ENCODE measurements at places on chromosomes 1 and 21.

- DNase-seq: no peak
These were observed 37.5 kb downstream of the S100B start for GRCh38 chr21:46567348-46567747.

GRCh38 chr1:52413410-52413989 lies 9.1 kb downstream of the PRPF38A start:
- no peak for DNase-seq

DNA sequence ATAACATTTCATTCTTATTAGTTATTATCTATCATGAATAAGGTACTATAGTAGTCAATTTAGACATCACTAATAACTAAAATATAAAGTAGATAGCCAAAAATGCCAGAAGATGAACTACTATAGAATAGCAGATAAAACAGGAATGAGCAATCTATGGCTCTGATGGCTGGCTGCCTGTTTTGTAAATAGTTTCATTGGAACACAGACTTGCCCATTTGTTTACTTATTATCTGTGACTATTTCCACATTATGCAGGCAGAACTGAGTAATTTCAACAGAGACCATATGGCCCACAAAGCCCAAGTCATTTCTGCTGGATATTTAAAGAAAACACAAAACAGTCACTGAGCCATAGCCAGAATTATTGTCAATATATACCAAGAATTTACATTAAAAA lies 222.1 kb downstream of the COL24A1 start:
- no peak for DNase-seq

GRCh38 chr1:24717887-24718650 lies 27.2 kb upstream of the CLIC4 start:
- DNase-seq: no peak

GRCh38 chr1:2098301-2098698 lies 48.1 kb downstream of the PRKCZ start:
- DNase-seq: no peak

- DNase-seq: peak; percentile 73
These were observed 3.5 kb downstream of the HHAT start for GRCh38 chr1:210332233-210332632.

GRCh38 chr1:237042526-237042891 lies 525 bp downstream of the RYR2 start:
- DNase-seq: no peak

- no peak for DNase-seq
These were observed 1067.9 kb downstream of the BRINP3 start for GRCh38 chr1:189409774-189410173.

DNA sequence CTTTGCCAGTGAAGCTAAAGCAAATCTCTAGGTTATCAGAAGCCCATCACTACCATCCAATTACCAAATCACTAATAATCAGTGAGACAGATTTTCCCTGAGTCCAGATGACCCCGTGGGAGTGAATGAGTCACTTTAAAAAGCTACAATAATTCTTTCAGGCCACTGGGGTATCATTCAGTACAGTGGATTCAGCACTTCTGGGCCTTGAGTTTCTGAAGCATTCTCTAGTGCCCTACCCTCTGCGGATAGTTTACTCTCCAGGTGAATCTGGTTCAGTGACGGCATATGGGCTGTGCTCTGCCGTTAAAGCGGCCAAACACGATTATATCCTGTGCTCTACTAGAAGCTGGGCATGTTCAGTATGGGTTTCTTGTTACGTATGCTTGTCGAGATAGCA lies 26.1 kb downstream of the NR5A2 start:
- no peak for DNase-seq

DNA sequence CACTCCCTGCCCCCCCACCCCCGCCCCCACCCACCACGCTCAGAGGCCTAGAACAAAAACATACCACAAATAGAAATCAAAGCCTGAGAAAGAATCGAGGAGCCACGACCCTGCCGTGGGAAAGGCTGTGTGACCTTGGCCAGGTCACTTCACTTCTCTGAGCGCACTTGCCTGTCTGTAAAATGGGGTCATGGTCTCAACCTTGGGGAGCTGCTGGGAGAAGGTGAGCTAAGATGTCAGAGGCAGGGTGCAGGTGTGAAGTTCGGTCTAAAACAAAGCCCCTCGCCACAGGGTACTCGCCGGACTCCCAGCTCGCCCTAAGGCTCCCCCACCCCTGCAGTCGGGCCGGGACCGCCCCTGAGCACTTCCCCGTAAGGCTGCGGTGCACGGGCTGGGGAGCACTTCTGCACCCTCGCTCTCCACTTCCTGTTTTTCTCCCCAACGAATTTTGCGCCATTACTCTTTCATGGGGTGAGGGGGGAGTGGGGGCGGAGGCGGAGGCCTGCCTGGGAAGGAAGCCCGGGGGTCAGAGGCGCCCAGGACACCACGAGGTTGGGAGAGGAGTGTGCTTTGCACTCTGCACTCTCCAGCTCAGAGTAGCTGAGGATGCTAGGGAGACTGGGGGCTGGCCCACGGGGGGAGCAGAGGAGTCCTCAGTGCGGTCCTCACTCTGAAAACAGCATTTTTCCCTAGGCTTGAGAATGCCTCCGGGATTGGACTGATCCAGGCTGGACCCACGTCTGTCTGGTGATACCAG lies 21.9 kb upstream of the PIK3CD start:
- DNase-seq: peak; percentile 74

- DNase-seq: no peak
These were observed 128.2 kb downstream of the LBR start for GRCh38 chr1:225299624-225300023.

- no peak for DNase-seq
These were observed 3.8 kb downstream of the PCNT start for GRCh38 chr21:46327711-46328110.

DNA sequence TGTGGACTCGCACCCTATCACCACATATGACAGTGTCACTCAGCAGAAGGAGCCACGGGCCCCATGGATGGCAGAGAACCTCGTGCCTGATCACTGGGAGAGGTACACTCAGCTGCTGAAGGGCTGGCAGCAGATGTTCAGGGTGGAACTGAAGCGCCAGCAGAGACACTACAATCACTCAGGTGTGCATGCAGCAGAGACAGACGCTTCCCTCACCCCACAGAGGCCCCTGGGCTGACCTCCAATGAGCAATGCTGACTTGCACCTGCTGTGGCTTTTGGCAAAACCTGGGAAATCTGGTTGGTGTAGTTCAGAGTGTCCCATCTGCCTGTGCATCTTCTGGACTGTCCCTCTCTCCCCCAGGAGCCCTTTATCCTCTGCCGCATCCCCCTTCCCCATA lies 51.9 kb downstream of the KIAA1614 start:
- no peak for DNase-seq

DNA sequence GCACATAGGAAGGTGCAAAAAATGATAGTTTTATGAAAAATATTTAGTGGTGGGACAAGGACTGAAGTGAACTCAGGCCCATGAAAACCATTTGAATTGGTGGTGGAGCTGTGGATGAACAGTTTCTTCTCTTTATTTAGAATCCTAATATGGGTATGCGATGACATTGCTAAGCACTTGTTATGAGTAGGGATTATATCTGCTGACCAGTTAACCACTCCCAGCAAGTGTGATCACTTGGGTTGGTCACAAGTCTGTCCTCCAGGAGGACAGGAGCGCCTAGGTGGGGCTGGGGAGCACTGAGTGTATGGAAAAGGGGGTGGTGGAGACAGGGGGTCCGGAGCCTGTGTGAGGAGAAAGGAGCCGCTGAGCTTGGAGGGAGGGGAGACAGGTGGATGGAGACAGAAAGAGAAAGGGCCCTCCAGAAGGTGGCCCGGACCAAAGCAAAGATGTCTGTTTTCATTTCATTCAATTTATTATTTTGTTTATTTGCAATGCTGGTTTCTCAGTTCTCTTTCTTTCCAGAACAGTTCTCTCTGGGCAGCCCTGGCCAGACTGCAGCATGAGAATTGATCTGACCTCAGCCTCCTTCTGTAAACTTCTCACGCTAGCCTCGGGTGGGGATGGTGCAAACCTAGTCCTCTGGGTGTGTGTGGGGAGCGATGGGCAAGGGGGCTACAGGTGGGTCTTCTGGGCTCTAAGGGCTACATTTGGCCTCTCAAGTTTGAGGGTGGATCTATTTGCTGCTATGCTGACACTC lies 9.9 kb upstream of the ZSCAN20 start:
- DNase-seq: no peak

DNA sequence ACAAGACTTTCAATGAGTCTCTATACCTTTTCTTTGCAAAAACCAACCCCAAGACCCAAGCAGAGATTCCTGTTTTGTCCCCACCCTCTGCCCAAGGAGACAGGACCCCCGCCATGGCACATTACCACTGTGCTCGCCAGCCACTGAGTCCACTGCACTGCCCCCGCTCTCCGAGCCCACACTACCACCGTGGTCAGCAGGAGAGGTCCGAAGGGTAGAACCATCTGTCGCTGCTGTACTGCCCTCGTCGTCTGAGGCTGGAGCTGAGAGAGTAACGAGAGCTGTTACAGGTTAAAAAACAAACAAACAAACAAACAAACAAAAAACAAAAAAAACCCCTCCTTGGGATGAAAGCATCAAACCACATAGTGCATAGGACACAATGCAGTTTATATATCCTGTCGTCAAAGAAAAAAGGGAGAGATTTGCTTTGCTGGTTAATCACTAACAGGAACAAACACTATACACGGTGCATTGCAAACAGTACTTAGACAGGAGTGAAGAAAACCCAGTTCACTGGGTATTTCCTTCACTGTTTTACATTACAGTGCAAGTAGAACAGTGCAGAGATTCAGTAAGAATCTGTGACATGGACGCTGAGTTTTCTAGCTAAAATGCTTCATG lies 71.0 kb downstream of the UBR4 start:
- DNase-seq: no peak

DNA sequence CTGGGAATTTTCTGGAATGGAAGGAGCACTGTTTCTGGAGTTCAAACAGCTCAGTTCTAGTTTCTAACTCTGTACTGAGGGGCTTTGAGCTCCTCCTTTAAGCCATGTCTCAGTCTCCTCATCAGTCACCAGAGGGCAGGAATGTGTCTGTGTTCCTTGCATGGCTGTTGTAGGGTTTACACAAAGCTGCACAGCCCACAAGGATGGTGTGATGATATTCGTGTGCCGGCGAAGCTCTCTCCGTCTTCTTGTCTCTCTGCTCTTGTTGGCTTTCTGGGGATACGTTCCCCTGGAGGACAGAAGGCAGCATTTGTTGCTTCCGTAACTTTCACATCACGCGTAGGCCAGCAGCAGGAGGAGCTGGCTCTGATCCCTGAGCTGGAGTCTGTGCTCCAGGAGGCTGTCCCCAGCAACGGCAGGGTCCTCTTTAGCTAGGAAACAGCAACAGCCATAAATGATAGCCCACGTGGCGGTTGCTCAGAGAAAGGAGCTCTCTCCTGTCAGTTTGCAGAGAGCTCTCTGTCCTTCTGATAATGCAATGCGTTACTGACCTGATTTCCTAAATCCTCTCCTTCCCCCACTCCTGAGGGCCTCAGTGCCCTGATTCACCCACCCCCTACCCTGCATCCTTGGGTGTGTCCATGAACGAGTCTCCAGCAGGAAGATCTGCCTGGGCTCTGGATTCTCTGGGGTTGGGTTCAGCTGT lies 189.2 kb upstream of the VAMP3 start:
- DNase-seq: no peak

DNA sequence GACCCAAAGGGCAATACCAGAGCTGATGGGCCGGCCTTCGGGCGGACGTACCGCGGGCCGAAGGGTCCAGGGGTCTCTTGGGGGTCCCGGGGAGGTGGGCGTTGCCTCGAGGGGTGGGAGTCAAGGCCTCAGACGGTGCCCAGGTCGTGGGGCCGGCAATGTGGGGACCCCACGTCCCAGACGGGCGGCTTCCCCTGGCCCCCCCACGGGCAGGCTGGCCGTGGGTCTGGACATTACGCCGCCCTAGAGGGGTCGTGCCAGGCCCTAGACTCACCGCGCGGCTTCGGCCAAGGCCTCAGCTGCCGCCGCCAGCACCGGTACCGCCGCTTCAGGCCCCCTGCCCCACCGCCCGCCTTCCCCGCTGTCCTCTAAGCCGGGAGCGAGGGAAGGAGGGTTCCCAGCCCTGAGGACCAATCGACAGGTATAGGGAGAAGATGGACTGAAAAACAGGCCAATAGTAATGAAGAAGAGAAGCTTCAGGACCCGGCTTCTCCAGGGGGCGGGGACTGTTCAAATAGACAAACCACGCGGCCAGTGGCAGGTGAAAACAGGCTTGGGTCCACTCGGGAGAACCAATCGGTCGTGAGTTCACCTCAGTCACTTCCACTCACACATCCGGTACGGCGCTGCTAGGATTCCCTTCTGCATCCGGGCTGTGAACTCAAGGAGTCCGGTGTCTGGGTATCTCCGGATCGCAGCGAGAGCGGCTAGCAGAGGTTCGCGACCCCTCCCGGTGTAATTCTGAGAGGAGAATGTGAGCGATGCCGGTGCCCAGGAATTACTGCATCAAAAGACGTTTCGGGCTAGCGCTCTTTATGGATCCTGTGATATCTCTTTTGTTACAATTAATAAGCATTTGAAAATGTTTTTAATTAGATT lies at the start of gene MTOR:
MTOR (minus strand) TSS at position 381 of the 879 bp plus-strand sequence. CDS start 3,142 bp downstream, outside the sequence.
- peak; percentile 99 for DNase-seq

- no peak for DNase-seq
These were observed 541.3 kb downstream of the DPYD start for GRCh38 chr1:97379387-97380075.

DNA sequence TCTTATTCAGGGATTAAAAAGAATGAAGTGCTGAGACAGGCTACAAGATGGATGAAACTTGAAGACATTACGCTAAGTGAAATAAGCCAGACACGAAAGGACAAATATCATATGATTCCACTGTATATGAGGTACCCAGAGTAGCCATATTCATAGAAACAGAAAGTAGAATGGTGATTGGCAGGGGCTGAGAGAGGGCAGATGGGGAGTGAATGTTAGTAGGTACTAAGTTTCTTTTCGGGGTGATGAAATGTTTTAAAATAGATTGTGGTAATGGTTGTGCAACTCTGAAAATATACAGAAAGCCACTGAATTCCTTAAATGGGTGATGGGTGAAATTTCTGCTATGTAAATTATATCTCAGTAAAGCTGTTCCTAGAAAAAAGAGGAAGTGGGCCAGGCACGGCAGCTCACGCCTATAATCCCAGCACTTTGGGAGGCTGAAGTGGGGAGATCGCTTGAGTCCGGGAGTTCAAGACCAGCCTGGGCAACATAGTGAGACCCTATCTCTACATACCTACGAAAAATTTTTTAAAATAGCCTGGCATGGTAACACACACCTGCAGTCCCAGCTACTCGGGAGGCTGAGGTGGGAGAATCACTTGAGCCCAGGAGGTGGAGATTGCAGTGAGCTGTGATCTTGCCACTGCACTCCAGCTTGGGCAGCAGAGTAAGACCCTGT lies 15.9 kb downstream of the SLC27A3 start:
- DNase-seq: no peak

- no peak for DNase-seq
These were observed 4.3 kb upstream of the LRP8 start for GRCh38 chr1:53332186-53332564.

DNA sequence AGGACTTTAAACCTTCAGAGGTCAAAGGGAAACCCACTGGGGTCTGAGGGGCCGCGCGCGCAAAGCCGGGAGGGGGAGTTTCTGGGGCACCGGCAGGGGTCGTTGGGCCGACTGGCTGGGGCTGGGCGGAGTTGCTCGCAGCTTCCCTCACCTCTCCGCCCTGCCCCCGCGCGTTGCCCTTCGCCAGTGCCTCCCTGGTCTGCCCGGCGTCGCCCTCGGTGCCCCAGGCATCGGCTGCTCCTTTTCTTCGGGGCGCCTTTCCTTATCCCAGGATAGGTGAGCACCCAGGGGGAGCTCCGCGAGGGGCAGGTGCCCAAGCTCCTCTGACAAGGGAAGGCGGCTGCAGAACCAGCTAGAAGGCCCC lies 390 bp upstream of the NGF start:
- no peak for DNase-seq

GRCh38 chr21:35208104-35208503 lies 159.0 kb upstream of the RUNX1 start:
- no peak for DNase-seq

- no peak for DNase-seq
These were observed 11.4 kb upstream of the BCAR3 start for GRCh38 chr1:93692983-93693591.

GRCh38 chr1:33361532-33362235 lies 40.8 kb upstream of the A3GALT2 start:
- DNase-seq: no peak

All from CD4-positive, alpha-beta memory T cell (primary cell).